Naive thymus-derived CD8-positive, alpha-beta T cell (primary cell): ENCODE measurements at places on chromosomes 5 and 9.

- no peak for DNase-seq
Observed at GRCh38 chr9:22238809-22239684, 207.6 kb upstream of the DMRTA1 start.

DNA sequence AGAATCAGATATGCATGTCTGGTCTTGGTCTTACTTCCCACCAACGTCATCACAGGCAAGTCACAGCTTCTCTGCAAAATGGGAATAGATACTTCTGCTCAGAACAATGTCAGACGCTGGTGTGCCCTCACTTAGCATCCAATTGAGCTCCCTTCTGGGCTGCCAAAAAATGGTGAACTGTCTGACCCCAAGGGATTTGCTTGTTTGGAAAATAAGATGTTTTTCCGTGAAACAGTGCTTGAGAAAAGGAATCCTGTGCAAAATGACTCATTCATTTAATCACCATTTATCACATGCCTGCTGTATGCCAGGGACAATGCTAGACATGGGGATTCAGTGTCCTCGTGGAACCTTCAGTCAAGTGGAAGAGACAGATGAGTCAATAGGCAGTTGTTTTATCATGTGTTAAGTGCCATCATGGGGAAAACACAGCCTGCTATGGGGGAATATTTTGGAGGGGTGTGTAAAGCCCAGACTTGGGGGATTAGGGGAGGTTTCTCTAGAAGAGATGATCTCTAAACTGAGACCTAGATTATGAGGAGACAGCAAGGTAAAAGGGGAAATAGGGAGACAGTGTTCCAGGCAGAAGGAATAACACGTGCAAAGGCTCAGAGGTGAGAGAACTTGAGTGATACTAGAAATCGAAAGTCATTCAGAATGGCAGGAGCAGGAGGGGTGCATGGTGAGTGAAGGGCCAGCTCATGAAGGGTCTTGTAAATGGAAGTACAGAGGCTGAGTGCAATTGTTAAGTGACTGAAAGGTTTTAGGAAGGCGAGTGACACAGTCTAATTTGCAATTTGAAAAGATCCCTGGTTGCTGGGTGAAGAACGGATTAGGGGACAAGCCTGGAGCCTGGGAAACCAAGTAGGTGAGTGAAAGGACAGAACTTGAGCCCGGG lies 3.9 kb downstream of the NIPAL4 start:
- no peak for DNase-seq

DNA sequence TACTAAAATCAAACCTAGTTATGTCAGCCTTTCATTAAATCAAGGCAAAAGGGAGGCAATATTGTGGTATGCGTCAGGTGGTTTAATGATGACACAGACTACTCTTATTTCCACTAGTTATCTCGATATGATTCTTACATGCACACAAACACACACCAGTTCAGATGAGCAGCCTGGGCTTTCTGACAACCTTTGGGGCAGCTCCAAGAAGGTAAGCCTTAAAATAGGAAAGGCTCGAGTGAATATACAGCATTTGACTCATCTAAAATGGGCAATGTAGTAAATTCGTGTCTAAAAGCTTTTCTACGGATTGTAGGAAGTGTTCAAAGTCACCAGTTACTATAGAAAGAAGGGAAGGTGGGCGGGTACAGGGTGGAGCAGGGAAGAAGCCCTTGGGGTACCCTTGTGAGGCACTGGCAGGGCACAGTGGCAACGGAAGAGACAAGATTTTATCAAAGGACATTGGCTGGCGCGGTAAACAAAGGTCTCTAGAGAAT lies 1.9 kb downstream of the ANKH start:
- no peak for DNase-seq

DNA sequence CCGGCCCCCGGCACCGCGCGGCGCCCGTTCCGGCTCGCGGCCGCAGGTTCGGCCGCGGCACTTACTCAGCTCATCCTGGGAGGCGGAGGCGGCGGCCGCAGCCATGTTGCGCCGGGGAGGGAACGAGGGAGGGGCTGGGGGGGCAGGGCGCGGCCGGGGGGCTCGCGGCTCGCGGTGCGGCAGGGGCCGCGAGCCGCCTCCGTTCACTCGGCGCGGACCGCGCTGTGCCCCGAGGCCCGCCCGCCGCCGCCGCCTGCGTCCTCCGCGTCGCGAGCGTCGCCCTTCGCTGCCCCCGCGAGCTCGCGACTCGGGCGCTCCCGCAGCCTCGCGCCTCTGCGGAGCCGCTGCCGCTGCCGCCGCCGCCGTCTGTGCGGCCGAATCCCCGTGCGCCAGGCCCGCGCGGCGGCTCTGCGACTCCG lies 735 bp downstream of the ECPAS start:
- DNase-seq, result peak; percentile 48

DNA sequence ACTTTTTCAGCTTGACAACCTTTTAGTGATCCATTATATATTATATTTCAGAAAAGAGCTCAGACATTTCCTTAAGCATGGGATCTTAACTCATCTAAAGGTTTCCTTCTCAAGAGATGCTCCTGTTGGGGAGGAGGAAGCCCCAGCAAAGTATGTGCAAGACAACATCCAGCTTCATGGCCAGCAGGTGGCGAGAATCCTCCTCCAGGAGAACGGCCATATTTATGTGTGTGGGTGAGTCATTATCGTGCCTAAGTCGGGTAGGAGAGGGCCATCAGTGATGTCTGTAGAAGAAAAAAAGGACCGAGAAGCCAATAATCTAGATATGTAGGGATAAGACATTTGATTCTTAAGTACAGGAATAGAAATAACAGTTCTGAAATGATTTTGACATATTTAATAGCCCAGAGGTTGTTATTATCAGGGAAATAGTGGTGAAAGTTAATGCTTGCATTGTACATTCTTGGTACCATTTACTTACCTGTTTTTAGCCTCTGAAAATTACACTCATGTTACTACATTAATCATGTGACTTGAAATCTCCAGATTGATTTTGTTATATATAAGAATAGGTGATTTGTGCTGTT lies 28.2 kb downstream of the MTRR start:
- no peak for DNase-seq

DNA sequence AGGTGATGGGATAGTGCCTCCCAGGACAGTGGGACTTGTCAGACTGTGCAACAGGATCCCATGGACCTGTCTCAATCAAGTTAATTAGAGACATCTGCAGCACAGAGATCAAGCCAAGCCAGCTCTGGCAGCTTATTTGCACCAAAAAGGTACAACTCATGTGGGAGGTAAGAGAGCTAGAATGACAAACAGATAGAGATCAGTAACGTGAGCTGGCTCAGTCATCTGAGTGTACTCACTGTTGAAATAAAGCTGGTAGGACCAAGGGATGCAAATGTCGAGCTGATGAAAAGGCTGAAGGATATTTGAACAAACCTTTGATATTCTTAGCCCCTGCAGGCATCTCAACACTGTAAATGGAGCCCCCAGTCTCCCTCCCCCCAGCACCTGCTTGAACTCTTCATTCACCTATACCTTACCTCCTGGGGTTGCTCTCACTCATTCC lies 198.1 kb downstream of the EFNA5 start:
- no peak for DNase-seq

- DNase-seq, result no peak
Observed at GRCh38 chr5:140331638-140332037, 14.8 kb downstream of the HBEGF start.

DNA sequence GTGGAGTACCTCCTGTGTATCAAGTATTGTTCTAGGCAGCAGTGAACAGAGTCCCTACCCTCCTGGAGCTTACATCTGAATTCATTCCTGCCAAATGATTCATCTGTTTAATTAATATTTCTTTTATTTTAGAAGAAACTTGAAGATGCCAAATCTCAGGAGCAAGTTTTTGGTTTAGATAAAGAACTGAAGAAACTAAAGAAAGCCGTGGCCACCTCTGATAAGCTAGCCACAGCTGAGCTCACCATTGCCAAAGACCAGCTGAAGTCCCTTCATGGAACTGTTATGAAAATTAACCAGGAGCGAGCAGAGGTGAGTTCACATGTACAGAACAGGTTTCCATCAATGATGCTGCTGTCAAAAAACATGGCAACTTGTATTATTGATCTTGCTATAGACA lies 57.9 kb downstream of the RAB14 start:
- DNase-seq, result no peak

DNA sequence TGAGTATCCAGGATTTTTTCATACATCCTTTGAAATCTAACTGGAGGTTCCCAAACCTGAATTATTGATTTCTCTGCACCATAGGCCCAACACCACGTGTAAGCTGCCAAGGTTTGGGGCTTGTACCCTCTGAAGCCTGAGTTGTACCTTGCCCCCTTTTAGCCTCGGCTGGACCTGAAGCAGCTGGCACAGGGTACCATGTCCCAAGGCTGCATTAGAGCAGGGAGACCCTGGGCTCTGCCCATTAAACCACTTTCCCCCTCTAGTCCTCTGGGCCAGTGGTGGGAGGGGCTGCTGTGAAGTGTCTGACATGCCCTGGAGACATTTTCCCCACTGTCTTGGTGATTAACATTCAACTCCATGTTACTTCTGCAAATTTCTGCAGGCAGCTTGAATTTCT lies 532.9 kb upstream of the NUDT12 start:
- DNase-seq, result no peak

DNA sequence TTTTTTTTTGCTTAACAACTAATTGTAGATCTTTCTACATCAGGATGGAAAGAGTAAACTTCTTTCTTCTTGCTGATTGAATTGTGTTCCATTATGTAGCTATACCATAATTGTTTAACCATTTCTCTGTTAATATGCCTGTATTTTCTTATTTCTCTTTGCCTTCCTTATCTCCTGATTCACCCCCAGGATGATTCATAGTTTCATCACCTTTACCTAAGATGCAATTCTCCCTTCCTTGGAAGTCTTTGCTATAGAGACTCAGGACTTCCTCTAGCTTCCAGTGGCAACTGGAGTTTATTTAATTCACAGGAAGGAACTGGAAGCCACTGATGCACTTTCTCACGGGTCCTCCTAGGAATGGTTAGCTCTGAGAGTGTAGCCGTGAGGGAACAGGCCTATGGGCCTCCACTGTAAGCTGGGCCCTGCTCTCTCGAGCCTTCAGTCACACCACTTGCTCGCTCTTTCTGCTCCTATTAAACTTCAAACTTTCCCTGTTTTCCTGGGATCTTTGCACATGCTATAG lies 83.1 kb downstream of the FGF1 start:
- DNase-seq, result no peak

GRCh38 chr5:65247594-65247993 lies 234.1 kb downstream of the ADAMTS6 start:
- DNase-seq, result no peak

- no peak for DNase-seq
Observed at GRCh38 chr5:76813982-76814562, 4.8 kb upstream of the F2RL1 start.

DNA sequence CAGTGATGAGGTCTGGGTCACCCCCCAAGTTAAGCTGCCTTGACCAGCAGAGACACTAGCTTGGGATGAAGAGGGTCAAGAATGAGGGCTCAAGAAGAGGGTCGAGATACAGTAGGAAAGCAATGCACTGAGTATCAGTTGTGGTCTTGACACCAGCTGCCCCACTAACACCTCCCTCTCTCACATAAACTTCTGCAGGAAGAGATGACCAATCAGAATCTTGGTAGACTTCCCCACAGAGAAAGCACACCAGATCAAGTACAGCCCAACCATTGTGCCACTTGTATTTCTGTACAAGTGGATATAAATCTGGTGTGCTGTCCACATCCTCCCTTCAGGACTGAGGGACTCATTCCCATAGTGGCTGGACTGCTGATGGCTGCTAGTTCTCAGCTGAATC lies 101.2 kb upstream of the ELL2 start:
- DNase-seq, result no peak

DNA sequence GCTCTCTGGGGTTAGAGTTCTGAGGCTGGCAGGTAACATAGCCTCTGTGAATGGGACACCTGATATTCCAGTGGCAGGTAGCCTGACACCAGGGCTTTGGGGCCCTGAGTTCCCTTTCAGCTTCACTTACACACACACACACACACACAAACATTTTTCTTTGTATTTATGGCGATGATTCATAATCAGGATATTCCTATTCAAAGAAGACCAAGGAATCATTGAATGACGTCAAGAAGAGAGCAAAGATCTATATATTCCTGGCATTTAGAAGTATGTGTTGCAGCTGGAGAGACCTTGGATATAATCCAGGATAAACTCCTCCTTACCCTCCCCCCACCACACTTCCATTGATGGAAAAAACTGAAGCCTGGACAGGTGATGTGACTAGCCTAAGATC lies 7.9 kb upstream of the ENTREP1 start:
- no peak for DNase-seq

GRCh38 chr9:136751244-136751643 lies 2.9 kb upstream of the LCN6 start:
- DNase-seq, result no peak
